Calu3 (cell line): ENCODE measurements at places on chromosomes 5 and 9.

- DNase-seq, result no peak
These were observed 10.2 kb downstream of the SLC6A18 start for GRCh38 chr5:1235379-1235778.

- peak; percentile 36 for DNase-seq
These were observed 621 bp downstream of the CEP72 start for GRCh38 chr5:612498-613424.

- no peak for DNase-seq
These were observed 74.3 kb upstream of the TNC start for GRCh38 chr9:115192280-115192679.

DNA sequence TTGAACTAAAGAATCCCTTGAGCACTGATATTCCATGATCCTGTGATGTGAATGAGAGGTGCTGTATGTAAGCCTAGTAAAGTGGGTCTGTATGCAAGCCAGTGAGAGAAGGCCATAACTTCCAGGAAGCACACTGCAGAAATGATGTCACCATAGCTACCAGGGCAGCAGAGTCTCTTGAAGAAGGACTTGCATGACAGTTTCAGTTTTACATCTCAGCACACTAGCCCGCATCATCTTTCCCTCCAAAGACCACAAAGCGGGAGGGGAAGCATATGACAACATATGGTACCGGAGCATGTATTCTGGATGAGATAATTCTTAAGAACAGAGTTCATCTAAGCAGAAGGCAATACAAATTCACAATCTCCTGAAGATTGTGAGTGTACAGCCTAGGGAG, 37.6 kb upstream of the MAST4 start:
- no peak for DNase-seq

GRCh38 chr5:159917994-159918393, 1.7 kb downstream of the ADRA1B start:
- no peak for DNase-seq

- no peak for DNase-seq
These were observed 39.5 kb downstream of the C9orf152 start for GRCh38 chr9:110168486-110168885.

DNA sequence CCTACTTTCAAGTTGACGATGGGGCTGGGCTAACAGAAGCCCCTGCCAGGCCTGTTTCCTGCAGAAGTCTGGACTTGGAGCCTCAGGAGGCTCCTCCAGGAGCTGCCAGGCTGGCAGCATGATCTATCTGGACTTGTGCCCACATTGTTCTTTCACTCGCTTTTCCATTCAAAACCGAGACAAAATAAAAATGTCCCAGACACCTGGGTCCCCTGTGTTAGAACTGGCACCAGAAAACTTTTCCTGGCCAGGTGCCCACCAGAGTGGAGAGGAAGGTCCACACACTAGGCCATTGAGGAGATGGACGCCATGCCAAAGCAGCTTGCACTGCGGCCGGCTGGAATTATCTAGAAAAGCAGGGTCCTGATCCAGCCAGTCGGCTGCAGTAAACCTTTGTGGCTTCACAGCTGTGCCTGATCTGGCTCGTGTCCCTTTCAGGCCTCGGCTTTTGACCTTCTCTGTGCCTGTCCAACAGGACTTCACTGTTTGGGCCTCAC, 78.2 kb downstream of the GCNT1 start:
- DNase-seq, result no peak

DNA sequence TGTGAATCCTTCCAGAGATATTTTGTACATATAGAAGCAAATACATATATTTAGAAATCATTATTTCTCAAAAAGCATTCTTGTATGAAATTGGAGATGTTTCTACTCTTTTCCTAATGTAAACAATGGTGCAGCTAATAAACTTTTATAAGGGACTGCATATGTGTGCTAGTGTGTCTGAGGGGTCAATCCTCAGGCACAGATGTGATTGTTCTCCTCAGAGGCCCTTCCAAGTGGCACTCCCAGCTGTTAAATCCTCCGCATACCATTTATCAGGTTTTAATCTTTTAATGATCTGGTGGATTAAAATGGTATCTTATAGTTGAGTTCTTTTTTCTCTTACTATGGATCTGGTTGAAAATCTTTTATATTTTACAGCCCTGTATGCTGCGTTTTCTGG, 5.6 kb upstream of the OMD start:
- DNase-seq, result no peak
